ENCODE measurements at places on chromosomes 5 and 9.

GRCh38 chr5:51194671-51195070 lies 188.6 kb upstream of the ISL1 start:
- DNase-seq, result no peak

- no peak for DNase-seq
Observed at GRCh38 chr5:40842351-40842750, 1.2 kb downstream of the CARD6 start.

DNA sequence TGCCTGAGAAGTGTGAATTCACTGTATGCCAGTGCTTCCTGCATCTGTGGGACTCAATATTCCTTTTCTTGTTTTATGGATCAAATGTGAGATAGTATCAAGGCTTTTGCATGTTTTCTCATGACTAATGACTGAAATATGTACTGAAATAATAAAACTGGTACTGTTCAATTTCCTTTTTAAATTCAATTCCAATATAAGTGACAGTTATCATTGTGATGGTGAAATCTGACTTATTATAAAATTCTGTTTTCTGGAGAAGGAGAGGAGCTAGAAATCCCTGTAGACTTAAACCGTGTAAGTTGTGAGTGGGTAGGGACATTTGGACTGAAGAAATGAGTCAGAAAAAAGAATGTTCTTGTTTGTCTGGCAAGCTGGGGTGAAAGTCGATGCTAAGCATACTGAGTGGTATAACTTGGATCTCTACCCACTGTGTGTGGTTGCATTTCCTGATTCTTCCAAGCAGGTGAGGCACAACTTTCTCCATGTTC lies 245.2 kb downstream of the EFNA5 start:
- no peak for DNase-seq

GRCh38 chr5:39992617-39993202 lies 567.9 kb upstream of the DAB2 start:
- no peak for DNase-seq

DNA sequence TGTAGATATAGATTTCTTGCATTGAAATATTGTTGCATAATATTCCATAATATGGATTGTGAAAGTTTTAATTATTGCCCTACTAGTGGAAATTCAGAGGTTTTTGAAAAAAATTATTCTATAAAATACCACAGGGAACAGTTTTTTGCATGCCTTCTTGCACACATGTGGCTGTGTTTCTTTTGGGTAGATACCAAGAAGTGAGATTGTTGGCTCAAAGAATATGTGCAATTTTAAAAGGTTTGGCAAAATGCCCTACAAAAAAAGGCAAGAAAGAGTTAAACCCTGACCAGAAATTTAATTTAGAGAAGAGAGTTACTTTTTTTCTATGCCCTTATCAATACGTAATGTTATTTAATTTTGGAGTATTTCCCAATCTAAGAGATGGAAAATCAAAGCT lies 270.8 kb upstream of the DAPK1 start:
- no peak for DNase-seq

- DNase-seq, result no peak
Observed at GRCh38 chr5:148856424-148856823, 30.0 kb downstream of the ADRB2 start.

DNA sequence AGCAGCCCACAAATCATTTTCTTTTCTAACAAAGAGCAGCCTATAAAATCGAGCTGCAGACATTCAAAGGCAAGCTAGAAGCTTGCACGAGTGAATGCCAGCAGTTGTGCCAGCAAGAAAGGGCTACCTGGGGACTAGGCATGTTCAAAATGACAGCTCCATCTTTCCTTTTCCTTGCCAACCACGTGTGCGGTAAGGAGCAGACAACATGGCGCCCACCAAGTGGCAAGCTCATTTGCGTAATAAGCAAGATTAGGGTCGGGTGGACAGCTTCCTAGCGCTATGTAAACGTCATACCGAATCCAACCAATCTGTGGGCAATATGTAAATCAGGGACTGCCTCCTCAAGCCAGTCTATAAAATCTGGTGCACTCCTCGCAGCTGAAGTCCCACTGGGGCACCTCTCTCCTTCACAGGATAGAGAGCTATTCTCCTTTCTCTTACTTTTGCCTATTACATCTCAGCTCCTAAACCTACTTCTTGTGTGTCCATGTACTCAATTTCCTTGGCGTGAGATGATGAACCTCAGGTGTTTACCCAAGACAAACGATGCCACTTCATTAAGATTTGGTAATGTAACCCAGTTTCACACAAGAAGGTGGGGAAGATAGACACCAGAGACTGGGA lies 22.5 kb upstream of the SPARC start:
- DNase-seq, result no peak

- no peak for DNase-seq
Observed at GRCh38 chr5:89087128-89087527, 204.1 kb upstream of the MEF2C start.

DNA sequence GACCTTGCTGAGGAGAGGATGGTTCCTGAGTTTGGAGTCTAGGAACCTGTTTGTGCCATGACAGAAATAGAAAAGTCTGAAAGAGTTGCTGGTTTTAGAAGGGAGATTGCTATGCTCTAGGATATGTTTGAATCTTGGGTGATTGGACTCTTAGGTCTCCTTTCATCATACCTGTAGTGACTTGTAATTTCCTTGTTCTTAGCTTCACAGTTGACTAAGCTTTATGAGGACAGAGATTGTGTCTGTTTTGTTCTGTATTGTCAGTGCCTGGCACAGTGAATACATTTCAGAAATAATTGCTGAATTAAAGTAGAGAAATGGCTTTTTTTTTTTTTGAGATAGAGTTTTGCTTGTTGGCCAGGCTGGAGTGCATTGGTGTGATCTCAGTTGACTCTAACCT lies 31.5 kb downstream of the GAPVD1 start:
- DNase-seq, result no peak

GRCh38 chr5:128574041-128574440 lies 36.0 kb upstream of the FBN2 start:
- no peak for DNase-seq

DNA sequence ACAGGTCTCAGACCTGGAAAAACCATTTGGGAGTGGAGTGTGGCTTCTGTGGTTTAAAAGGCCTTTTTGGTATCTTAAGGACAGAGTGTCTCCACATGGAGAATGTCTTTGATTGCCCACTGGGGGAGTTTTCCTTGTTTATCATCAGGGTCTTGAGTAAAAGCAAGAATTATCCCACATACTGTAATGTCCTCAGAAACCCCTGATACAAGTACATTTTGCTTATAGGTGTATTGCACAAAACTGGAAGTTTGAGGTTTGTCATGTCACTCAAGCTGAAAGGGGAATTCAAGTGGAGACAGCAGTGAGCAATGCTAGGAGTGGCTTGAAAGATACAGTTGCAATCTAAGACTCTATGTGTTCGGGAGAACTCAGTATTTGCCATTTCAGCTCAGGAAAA lies 62.7 kb upstream of the GRAMD2B start:
- DNase-seq, result no peak

- no peak for DNase-seq
Observed at GRCh38 chr9:5790923-5791322, 42.0 kb downstream of the ERMP1 start.

DNA sequence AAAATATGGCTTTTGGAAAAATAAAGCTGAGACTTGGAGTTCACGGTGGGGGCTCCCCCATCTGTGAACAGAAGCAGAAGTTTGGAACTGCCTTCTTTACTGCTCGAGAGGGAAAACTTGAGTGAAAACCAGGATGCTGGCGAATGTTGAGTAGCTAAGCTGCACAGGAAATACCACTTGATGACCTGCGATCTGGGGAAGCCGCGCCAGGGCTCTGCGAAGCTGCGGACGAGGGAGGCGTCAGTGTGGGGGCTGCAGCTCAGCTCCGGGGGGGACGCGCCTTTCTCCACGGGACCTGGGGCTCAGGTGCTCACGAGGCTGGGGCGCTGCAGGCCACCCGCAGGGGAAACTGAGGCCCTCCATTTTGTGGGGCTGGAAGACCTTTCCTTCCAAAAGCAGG lies 62.3 kb downstream of the TENT4A start:
- no peak for DNase-seq

DNA sequence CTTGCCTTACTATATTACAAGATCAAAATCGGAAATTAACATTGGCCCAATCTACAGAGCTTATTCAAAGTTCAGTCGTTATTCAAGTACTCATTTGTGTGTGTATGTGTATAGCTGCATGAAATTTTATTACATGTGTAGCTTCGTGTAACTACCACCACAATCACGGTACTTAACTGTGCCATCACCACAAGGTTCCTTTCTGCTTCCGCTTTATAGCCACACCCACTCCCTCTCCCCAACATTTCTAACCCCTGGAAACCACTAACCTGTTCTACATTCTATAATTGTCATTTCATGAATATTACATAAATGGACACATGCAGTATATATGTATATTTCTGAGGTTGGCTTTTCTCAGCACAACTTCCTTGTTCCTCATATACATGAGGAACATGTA lies 4.0 kb upstream of the TEX48 start:
- no peak for DNase-seq

DNA sequence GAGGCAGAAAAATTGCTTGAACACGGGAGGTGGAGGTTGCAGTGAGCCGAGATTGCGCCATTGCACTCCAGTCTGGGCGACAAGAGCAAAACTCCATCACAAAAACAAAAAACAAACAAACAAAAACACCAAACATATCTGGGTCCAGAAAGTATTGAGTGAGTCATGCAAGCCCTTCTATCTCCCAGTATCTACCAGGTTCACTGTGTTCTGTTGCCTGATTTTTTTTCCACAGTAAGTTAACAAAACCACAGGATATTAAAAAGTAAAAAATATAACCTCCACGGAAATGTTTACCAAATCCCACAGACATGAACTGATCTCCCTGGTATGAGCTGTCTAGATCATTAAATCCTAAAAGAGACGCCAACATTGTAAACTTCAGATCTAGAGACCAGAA lies 94.4 kb downstream of the ANKH start:
- DNase-seq, result no peak

- peak; percentile 12 for DNase-seq
Observed at GRCh38 chr5:95822043-95822541, 434 bp downstream of the GLRX start.

DNA sequence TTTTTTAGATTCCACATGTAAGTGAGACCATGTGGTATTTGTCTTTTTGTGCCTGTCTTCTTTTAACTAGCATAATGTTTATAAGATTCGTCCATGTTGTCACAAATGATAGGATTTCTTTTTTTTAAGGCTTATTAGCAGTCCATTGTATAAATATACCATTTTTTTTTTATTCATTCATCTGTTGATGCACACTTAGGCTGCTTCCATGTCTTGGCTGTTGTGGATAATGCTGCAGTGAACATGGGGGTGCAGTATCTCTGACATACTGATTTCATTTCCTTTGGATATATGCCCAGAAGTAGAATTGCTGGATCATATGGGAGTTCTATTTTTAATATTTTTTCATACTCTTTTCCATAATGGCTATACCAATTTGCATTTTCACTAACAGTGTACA lies 48.7 kb downstream of the KIAA1958 start:
- DNase-seq, result no peak

Data from NK-92 treated with Interleukin-12 subunit alpha and Interleukin-12 subunit beta, amount 100 ng/mL, for 24 hours (cell line).